ENCODE measurements at places on chromosomes 16 and 17. TPM values are rescaled to one million over a fixed set of nuclear protein-coding genes. Genes with fewer than 3 reads are reported as not detected.

CHRNE gene
- polyA plus RNA-seq: 0.33 TPM

C1QL1 gene
- 16.5 TPM for polyA plus RNA-seq

DCXR gene
- 212 TPM for polyA plus RNA-seq

ST6GALNAC2 gene
- polyA plus RNA-seq: 0.09 TPM

TMEM114 gene
- 2.9 TPM for polyA plus RNA-seq

ADGRG1 gene
- 2.6 TPM for polyA plus RNA-seq

SPNS2 gene
- polyA plus RNA-seq: 1.2 TPM

ADAD2 gene
- polyA plus RNA-seq: 1.2 TPM

HIRIP3 gene
- polyA plus RNA-seq: 14.0 TPM

HOXB13 gene
- polyA plus RNA-seq: not detected

CA4 gene
- polyA plus RNA-seq: 6.8 TPM

SYNGR3 gene
- 49.9 TPM for polyA plus RNA-seq

TRIM16 gene
- polyA plus RNA-seq: 15.2 TPM

LRRC37A2 gene
- 4.7 TPM for polyA plus RNA-seq

OR1A1 gene
- polyA plus RNA-seq: not detected

BHLHA9 gene
- 0.36 TPM for polyA plus RNA-seq
